ENCODE measurements at places on chromosomes 7 and 10.

DNA sequence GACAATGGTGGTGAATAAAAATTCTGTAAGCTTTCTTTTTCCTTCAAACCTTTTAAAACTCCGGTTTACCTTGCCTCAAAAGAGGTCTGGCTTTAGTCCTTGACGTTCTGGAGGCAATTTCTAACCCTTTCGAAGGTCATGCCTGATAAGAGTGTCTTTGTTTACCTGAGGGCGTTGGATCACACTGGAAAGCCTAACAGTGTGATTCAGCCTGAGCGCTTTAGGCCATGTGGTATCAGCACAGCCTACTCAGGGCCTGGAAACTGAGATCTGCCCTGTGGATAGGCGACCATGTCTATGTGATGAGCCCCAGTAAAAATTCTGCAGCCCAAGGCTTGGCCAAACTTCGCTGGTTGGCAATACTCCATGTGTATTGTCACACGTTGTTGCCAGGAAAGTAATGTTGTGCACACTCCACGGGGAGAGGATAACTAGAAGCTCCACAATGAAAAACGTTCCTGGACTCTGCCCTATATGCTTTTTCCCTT lies 10.7 kb downstream of the CCDC6 start:
- DNase-seq, result no peak

DNA sequence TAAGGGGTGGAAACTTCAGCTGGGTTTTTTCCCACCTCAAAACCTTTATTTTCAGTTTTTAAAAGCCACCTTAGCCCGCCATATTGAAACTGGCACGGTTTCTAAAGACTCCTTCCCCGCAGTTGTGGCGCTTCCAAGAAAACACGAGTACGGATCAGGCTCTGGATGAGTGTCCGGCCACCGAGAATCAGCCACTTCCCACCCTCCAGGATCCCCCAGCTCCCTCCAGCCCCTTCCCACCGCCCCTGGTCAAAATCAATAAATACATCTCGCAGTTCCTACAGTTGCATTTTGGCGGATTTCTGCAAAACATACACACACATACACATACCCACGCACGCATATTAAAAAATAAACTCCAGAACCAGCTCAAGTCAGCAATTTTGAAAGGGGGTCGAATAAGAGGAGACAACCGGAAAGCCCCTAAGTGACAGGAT lies 1.1 kb downstream of the SFMBT2 start:
- DNase-seq, result no peak

- DNase-seq, result no peak
Observed at GRCh38 chr7:22262538-22262937, 94.4 kb downstream of the RAPGEF5 start.

GRCh38 chr10:63200431-63200830 lies 67.3 kb downstream of the NRBF2 start:
- no peak for DNase-seq

DNA sequence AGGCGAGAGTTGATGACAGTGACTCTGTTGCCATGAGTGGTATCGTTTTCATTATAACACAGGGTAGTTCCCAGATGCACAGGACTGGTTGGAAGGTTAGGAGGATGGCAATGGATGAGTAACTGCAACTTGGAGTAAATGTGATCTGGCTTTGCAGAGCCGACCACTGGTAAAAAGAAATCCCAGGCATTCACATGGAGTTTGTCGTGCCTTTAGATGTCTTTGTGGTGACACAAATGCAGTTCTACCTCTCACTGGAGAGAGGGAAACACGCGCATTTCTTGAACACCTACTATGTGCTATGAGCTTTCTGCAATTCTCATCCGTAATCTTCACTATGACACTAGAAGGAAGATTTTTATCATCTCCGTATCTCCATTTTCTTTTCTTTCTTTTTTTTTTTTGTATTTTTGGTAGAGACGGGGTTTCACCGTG lies 1.7 kb upstream of the MNX1 start:
- DNase-seq, result no peak

DNA sequence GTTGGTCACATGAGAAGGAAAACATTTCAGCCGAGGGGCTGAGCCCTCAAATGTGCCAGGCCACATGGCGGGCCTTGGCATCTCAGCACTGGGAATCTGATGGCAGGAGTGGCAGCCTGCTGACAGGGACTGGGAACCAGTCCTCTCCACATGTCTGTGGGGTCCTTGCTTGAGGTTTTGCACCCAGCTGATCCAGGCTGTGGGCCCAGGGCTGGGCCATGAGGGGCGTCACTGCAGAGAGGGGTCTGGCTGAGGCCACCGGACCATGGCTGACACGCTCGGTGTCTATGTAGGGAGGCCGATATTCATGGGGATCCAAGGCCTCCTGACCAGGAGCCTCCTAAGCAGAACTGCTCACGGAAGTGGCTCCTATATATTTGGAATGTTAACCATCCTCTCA lies 31.0 kb upstream of the PWWP2B start:
- no peak for DNase-seq

DNA sequence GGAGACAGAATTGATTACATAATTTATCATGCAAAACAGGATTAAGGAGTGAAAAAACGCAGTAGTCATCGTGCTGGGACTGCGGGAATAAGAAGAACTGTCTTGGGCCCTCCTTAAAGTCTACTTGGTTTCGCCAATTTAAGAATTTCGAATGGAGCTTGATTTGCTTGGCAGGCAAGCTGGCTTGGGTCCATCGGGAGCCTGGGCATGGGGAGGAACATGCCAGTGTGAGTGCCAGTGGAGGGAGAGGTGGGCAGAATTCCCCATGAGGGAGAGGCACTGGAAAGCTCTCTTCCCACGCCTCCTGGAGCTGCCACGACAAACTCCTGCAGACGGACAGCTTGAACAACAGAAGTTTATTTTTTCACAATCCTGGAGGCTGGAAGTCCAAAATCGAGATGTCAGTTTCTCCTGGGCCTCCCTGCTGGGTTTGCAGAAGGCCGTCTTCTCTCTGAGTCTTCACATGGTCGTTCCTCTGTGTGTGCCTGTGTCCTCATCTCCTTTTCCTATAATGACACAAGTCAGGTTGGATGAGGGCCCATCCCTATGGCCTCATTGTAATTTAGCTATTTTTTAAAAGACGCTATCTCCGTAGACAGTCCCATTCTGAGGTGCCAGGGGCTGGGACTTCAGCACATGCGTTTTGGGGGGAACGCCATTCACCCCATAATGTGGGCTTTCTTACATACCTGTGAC lies 528.7 kb upstream of the DPP6 start:
- no peak for DNase-seq

DNA sequence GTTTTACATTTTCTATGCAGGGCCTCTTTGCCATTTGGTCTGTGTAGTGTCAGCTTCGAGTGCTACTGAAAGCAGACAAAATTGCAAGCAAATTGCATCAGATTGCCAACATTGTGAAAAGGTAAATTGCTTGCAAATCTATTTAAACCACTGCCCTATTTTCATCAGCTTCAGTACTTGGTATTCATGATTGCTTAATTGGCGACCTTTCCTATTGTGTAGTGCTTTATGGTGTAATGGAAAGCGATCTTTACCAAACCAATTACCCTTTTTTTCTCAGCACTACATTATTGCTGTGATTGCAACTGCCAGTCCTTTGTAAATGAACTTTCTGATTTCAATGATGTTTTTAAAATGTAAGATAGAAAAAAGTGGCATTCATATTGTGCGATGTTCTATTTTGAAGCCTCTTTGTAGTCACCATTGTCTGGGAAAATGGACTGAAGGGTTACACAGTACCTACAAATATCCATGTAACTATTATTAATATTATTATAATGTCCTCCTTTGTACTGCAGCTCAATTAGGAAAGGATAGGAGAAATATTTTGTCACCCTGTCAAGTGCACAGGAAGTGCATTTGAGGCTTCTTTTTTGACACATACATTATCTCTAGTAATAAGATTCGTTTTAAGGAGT lies 177.7 kb upstream of the SP8 start:
- no peak for DNase-seq

DNA sequence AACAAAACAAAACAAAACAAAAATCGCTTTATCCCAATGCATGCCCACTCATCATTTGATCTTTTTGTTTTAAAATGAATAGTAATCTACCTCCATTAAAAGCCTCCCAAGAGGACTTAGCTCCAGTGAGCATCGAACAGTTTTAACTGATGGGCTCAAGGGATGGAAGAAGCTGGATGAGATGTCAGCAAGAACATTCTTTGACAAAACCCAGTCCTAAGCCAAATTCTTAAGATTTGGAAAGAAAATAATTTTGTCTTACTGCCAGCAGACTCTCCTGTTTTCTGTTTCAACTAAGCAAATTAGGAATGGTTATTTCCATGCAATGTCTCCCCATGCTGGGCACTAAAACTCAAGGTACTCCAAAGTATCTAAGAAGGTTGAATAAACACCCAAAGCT lies 127.3 kb downstream of the RNLS start:
- DNase-seq, result no peak

- no peak for DNase-seq
Observed at GRCh38 chr10:122010405-122011050, 21.6 kb downstream of the TACC2 start.

DNA sequence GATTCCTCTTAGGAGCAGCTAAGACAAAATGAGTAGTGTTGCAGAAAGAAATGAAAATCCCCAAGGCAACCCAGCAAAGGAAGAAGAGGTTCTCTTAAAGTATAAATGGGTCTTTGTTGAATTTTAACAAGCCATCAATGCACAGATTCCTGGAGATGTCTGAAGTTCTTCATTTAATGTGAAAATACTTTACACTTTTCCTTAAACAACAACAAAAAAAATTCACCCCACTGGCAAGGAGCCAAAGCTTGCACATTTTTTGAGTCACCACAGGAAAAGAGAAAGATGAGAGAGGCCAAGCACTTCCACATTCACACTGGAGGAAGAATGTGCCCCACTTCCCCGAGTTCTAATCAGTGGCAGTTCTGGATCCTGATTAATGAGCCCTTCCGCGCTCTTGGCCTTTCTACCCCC lies 286.4 kb upstream of the MEOX2 start:
- DNase-seq, result no peak

DNA sequence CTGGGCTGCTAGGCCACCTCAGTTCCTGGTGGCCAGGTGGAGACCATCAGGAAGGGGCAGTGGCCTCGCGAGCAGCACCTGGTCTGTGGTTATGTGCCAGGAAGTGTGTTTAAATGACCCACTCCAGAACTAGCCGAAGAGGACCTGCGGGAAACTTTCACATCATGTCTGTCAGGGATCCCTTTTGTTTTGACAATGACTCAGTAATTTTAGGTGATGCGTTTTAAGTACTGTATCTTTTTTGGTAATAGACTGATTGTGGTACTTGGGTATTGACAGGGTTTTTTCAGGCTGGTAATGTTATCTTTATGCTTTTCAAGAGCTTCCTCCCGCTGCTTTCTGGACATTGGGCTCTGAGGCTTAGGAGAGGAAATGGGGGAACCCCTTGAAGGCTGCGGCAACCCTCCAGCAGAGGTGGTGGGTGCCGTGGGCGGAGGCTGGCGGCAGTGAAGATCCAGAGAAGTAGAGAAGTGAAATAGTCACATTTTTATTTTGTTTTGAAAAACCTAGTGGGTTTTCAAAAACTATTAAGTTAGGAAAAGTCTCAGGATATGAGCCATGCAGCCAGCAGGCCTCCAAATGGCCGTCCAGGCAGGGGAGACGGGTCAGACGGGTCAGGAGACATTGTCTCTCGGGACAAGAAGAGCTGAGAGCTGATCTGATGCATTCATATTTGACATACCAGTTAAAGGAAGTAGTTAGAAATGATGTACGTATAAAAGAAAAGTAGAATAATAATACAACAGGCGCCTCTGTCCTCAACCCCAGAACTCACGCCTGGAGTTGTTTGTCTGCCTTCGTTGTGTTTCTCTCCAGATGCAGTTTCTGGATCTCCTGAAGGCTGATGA lies 27.7 kb downstream of the PPP2R2D start:
- no peak for DNase-seq

DNA sequence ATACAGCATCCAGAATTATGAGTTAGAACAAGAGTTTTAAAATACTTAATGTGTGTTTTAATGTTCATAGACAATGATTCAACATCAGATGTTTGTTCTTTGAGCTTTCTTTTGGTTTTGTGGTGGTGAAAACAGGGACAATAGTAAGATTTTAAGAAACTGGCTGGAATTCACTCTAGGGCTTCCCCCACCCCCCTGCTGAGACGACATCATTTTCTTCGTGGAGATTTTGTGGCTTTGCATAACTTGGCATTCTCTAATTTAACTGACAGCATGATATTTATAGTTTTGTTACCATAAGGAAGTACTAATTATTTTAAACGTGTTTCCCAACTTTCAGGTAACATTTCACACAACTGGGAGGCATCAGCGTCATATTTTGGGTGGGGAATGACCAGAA lies 184.1 kb downstream of the BICC1 start:
- DNase-seq, result no peak

DNA sequence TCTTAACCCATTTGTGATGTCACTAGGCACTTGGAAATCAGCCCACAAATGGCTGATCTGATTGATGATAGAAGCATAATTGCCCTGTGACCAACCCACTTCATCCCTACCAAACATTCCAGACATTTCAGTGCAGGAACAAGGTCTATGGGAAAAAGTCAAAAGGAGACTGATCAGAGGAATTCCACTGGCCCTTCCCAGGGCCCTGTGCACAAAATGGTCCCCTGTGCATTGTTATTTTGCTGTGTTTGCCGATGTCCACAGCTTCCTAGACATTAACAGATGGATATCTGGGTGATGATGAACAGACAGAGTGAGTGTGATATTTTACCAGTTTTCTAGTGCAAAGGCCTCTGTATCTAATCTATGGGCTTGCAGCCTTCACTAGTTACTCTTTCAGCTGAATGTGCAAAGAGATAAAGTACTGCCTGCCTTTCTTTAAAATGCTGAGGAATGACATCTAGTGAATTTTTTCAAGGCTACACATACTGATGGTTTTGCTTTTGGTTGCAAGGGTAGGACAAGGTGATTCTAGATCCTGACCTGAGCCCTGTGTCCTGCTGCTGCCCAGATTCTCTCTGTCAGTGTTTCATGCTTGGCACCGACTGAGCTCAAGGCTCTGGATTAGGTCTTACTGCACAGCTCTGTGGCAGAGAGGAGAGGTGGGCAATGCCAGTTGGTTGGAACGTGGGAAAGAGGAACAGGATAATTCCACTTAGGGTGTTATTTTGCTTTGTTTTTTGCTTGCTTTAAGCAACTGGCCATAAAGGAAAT lies 55.4 kb downstream of the CALD1 start:
- DNase-seq, result no peak

GRCh38 chr10:99532687-99533495 lies at the start of gene NKX2-3:
TSS of gene NKX2-3 (plus strand) at chr10:99532942. CDS start at chr10:99533132, 190 bp downstream.
- DNase-seq, result peak; percentile 16

DNA sequence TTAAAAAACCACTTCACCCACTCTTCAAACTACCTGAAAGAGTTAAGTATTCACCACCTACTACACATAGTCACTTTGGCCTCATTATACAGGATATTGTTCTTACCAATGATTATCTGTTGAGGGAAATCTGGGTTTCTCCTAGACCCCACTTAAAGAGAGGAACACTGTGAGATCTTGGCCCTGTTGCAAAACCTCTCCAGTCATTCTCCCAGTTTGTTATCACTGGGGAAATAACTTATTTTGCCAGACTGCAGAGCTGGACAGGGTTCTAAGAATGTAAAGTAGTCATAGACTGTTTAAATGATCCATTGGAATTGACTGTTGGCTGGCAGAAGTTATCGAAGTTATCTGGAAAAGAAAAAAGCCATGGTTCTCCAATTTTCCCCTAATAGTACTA lies 143.8 kb downstream of the HGF start:
- DNase-seq, result no peak

GRCh38 chr10:69434169-69434568 lies 17.1 kb upstream of the TSPAN15 start:
- no peak for DNase-seq
